Stimulated activated CD8-positive, alpha-beta memory T cell treated with anti-CD3 and anti-CD28 coated beads, Interleukin-7, amount 100 ng/mL, for 24 hours (primary cell): ENCODE measurements at places on chromosomes 4 and X.

- DNase-seq: no peak
Observed at GRCh38 chr4:173547889-173548288, 17.9 kb upstream of the HAND2 start.

- no peak for DNase-seq
Observed at GRCh38 chrX:9133426-9133825, 99.5 kb upstream of the FAM9B start.

DNA sequence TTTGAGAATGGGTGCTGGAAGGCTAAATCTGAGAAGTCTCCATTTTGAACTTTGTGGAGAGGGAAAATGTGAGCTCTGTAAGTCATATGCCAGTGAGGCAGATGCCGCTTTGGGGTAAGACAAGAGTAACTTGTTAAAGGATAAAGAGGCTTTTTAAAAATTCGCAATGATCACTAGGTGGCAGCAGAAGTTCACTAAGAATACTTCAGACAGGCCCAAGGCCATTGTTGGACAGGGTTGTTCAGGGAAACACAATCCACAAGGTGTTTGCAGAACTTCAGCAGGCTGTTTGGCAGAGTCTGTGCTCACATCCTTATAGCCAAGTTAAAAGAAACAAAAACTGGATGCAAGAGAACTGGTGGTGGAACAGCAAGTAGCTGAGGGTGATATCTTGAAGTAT lies 13.7 kb upstream of the PIGA start:
- no peak for DNase-seq

- DNase-seq: no peak
Observed at GRCh38 chr4:10343656-10344055, 113.6 kb downstream of the ZNF518B start.

- no peak for DNase-seq
Observed at GRCh38 chr4:8506373-8507195, 66.0 kb downstream of the TRMT44 start.

DNA sequence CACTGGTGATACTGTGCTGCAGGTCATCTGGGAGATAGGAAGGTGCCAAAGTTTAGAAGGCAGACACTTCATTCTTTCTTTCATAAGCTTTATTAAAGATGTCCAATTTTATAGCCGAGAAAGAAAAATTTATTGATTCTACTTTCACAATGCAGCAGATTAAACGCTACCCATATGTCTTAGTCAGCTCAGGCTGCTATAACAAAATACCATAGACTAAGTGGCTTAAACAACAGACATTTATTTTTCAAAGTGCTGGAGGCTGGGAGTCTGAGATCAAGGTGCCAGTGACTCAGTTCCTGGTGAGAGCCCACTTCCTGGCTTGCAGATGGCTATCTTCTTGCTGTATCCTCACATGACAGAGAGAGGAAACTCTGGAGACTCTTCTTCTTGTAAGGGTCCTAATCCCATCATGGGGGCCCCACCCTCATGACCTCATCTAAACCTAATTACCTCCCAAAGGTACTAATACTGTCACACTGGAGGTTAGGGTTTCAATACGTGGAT lies 33.4 kb upstream of the KLHL34 start:
- no peak for DNase-seq

DNA sequence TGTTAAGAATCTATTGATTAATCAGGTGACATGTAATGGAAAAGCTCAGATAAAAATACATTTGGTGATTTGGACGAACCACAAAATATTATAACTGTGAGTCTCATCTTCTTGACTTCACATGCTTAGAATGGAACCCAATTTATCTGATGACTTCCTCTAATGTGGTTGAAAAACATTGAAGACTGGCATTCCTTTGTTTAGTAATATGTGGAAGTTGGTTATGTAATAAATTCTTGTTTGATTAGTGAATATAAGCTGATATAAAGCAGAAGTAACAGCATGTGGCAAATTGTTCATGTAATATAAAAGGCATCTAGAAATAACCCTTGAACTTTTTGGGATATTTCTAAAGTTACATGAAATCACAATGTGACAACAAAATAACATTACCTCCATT lies 9.7 kb downstream of the GIMD1 start:
- no peak for DNase-seq

DNA sequence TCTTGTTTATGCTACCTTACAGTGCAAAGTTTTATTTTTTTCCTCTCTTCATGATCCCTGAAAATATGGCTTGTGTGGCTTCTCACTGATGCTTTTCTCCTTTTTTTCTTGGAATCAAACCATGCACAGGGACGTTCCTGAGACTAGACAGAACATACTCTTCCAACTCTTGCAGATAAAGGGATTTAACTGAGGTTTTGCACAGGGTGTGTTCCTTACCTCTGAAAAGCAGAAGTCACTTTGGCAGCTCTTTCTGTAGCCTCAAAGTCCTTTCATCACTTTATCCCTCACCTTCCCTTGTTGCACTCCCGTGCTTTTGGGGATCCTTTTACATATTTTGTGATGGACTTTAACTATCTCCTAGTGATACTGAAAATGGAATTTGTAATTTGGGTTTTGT lies 300.1 kb downstream of the SPRY1 start:
- DNase-seq: no peak

DNA sequence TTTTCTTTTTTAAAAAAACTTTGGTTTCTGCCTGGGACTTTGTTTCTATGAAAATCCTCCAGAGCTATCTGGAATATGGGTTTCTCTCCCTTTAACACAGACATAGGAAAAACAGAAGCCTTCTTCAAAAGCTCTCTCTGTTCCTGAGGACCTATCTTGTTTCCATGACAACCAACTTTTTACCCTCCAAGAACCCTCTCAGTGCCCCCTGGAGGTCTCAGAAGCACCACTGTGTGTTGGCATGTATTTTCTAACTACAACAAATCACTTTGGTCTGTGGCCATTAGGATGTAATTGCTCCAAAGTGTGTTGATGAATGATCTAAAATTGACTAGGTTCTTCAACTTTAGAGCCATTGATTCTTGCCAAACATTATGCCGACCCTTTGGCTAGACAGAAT lies 1331.6 kb downstream of the ADGRL3 start:
- no peak for DNase-seq

DNA sequence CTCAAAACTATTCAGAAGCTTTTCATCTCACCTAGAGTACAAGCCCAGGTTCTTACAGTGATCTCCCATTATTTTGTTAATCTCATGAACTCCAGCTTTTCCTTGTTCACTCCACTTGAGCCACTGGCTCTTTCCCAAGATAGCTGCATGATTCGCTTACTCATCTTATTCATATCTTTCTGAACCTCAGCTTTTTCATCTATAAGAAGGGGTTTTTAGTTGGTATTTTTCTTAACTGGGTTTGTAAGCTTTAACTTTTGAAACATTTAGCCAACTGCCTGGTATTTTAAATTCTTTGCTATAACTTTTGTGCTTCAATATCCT lies 24.0 kb downstream of the GIMD1 start:
- DNase-seq: no peak

DNA sequence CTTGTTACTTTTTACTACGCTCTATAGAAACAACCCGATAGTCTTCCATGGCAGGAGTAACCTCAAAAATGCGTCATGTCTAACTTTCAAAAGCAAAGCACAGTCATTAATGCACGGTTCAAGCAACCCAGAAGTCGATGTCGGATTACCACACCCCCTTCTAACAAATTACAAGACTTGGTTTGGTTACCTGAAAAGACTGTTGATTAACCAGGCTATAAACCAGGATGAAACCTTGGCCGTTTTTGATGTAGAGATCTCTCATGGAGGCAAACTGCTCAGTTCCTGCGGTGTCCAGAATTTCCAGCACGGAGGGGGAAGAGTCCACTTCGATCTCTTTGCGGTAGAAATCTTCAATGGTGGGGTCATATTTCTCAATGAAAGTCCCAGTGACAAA lies 2.4 kb downstream of the RAP2C start:
- no peak for DNase-seq

DNA sequence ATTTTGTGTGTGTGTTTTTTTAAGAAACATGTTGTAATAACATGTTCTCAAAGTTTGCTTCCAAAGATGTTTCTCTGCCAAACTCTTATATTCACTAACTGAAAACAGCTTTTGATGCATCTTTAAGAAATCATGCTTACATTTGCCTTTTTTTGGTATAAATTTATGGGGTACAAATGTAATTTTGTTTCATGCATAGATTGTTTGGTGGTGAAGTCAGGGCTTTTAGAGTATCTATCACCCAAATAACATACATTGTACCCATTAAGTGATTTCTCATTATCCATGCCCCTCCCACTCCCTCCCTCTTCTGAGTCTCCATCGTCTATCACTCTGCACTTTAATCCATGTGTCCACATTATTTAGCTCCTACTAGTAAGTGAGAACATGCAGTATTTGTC lies 30.8 kb downstream of the SPINK2 start:
- DNase-seq: no peak

GRCh38 chrX:11530621-11531020 lies 135.1 kb downstream of the ARHGAP6 start:
- DNase-seq: no peak

DNA sequence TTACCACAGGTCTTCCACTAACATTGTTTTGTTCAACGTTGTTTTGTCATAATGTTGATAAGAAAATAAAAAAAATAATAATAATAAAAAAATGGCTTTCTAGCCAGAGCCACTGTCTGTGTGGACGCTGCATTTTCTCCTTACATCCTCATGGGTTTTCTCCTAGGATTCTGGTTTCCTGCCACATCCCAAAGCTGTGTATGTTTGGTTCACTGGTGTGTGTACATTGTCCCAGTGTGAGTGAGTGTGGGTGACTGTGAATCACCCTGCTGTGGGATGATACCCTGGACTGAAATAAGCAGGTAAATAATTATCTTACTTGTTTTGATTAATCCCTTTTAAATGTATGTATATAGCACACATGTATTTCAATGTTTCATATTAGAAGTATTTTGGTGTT lies 2154.4 kb upstream of the AGA start:
- no peak for DNase-seq

DNA sequence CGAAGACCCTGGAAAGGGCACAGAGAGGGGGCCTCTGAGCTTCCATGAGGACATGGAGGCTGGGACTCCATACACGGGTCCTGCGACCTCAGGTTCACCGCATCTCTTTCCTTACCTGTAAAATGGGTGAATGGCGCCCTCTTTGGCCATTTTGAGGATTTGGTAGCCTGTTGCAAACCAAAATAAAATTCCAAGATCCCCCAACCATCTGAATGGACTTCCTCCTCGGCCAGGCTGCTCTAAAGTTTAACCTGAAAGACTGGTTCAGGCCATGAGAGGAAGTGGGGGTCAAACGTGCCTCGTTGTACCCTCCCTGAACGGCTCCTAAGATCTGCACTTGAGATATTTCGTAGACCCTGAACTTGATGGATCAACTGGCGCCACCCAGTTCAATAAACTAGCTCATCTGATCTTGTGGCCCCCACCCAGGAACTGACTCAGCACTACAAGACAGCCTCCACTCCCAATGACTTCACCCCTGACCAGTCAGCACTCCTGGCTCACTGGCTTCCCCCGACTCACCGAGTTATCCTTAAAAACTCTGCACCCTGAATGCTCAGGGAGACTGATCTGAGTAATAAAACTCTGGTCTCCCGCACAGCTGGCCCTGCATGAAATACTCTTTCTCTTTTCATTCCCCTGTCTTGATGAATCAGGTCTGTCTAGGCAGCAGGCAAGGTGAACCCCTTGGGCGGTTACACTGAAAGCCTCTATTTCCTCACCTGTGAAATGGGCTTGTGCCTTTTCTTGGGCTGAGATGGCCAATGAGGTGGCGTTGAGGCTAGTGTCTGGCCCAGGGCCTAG lies 32.9 kb upstream of the GPR78 start:
- no peak for DNase-seq

GRCh38 chr4:81052119-81053068 lies 21.9 kb downstream of the BMP3 start:
- peak; percentile 22 for DNase-seq

GRCh38 chr4:112279025-112279881 lies 6.5 kb downstream of the TIFA start:
- no peak for DNase-seq

DNA sequence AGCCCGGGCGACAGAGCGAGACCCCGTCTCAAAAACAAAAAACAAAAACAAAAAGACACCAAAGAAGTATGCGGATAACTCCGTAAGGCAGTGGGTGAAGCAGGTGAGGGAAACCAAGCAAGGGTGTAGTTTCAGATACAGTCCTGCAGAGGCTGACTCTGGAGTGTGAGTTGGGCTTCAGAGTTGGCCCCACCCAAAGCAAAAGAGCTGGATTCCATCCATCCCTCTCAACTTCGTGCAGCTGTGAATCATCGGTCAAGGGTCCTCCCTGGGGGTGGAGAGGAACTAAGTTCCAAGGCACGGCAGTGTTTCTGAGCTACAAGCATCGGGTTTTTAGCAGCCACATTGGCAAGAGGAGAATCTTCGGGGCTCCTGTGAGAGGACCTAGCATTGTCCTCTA lies 43.9 kb upstream of the FAM9A start:
- DNase-seq: no peak

GRCh38 chr4:187176261-187176910 lies 452.7 kb upstream of the FAT1 start:
- no peak for DNase-seq

DNA sequence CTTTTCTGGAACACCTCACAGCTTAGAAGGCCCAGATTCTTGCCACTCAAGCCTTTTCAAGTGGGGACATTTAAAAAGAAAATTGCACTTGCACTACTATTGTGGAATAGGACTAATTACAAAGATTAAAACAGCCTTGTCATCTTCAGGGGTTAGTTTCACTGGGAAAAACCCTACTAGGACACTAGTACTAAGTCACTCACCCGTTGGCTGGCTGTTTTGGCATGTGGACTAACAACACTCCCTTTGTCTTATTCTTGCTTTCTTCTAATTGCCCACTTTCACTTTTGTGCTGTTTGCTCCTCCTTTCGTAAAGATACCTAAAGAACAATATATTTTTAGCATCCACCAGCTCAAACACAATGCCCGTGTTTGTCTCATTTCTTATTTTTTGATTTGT lies 200.9 kb upstream of the MID1 start:
- DNase-seq: no peak

GRCh38 chrX:155767876-155768769 lies 113.0 kb upstream of the VAMP7 start:
- no peak for DNase-seq

- no peak for DNase-seq
Observed at GRCh38 chr4:140777386-140777785, 21.2 kb upstream of the TBC1D9 start.

DNA sequence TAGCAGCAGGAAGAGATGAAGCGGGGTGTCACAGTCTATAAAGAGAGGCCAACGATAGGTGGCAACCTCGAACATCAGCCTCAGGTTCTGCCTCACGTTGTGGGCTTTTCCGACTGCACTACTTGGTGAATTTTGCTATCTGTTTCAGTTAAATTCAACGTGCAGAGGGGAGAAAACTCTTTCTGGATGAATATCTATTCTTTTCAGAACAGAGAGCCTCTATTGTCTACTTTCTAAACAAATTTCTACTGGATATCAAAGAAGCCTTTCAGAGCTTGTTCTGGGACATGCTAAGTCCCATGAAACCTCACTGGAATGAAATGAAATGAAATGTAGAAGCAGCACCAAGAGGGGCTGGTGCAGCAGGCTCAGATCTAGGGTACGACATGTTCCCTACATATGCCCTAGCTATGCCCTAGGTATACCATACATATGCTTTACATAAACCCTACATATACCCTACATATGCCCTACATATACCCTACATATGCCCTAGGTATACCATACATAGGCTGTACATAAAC lies 116.5 kb upstream of the TRIM2 start:
- DNase-seq: no peak
